ENCODE measurements at places on chromosomes 6 and 20. TPM values are rescaled to one million over a fixed set of nuclear protein-coding genes. Genes with fewer than 3 reads are reported as not detected.

Gene VIP
- total RNA-seq = not detected

Gene BPIFB4
- not detected for total RNA-seq

Gene XKR7
- total RNA-seq = 0.06 TPM

Gene HDAC2
- 141 TPM for total RNA-seq

Gene C6orf52
- total RNA-seq = 1.0 TPM

Gene FAM209B
- total RNA-seq = not detected

Gene NMBR
- total RNA-seq = not detected
